Retina (tissue), 1 donor: ENCODE measurements at places on chromosomes 5 and 9.

GRCh38 chr5:96051401-96051830 lies 89.8 kb upstream of the ELL2 start:
- DNase-seq = no peak

DNA sequence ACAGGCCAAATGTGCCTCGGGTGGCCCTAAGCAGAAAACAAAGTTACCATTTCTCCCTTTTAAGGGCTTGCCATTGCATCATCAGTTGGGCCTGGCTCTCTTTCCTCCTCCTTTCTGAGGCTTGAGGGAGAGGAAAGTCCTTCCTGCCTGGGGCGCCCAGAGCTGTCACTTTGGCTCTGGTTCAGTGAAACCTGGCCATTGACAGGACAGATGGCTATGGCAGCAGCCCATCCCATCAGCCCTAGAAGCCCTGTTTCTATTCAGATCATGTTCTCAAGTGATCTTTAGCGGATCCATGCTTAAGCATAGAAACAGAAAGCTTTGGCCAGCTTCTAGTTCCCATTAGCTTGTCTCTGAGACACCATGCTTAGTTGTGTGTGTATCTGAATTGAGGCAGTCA lies 293.4 kb downstream of the YTHDC2 start:
- peak; percentile 70 for DNase-seq

- DNase-seq = no peak
Measured at GRCh38 chr9:125391704-125392103, 130.1 kb downstream of the GAPVD1 start.

- DNase-seq = no peak
Measured at GRCh38 chr9:118618084-118618483, 751.2 kb downstream of the BRINP1 start.

DNA sequence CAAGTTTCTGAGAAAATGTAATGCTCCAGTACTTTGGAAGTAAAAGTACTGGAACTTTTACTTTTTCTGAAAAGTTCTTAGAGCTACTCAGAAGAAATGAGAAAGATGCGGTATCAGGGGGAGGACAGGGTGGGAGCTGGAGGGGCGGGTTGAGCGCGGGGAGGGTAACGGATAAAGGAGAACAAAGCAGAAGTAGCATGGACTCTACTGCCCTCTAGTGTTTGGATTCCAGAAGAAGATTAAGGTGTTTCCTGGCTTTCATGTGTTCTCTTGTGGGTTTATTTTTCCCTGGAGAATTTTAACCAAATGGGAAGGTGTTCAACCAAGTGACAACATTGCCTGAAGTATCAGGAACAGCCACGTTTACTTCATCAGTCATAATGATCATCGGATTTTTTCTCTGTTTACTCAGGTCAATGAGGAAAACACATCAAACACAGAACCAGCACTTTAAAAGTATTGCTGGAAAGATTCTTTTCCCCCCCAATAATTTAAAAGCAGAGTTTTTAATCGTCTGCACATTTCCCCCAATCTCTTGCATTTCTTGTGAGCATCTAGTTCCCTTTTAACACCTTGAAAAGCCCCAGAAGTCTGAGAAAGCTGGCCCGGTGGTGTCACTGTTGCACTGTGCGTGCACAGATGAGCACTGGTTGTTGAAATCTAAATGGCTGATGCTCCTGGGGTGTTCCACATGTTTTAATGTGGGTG lies 190.6 kb downstream of the MPDZ start:
- DNase-seq = peak; percentile 62

- DNase-seq = peak; percentile 37
Measured at GRCh38 chr5:139182528-139183296, 15.5 kb downstream of the SIL1 start.

GRCh38 chr9:92295240-92295790 lies 1.8 kb upstream of the IARS1 start:
- DNase-seq = no peak

DNA sequence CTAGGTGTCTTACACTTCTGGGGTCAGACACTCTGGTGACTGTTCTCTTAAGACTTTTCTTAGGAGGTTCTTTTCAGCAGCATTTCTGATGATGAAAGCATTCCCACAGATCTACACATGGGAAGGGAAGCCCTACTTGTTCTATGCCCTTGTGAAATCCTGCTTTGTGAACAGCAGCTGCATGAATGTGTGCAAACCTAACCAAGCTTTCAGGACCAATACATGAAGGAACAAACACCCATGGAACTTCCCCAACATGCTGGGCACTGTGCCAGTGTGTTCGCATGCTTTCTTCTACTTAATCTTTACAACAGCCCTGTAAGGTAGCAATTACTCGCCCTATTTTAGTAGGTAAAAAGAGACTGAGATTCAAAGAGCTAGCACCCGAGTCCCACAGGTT lies 439.9 kb upstream of the KLF4 start:
- no peak for DNase-seq

DNA sequence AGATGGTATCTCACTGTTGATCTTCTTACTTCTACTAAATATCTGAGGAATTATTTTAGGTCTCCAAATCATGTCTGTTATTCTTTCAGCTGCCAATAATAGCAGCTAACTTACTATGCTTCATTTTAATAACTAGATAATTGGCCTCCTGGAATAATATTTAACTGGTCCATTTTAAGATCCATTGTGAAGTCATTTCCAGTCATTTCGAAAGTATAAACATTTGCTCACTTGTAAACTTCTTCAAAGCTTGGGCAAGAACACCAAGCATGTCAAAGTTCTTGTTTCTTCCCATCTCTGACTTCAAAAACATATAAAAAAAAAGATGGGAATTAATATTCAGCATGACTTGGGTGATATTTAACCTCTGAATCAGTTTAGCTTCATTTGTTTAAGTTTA lies 61.4 kb upstream of the MRPS30 start:
- no peak for DNase-seq

GRCh38 chr9:21317956-21318923 lies 13.1 kb upstream of the IFNA5 start:
- peak; percentile 54 for DNase-seq

DNA sequence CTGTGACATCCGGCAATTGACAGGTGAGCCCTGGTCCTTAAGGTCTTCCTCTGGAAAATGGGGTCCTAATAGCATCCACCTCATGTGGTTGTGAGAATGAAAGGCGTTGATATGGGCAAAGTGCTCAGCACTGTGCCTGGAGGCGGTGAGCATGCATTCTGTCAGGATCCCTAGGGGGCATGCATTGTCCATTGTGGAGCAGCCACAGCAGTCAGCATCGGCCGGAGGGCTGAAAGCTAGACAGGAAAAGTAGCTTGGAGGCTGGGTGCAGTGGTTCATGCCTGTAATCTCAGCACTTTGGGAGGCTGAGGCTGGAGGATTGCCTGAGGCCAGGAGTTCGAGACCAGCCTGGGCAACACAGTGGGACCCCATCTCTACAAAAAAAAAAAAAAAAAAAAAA lies 122.2 kb downstream of the LHX2 start:
- peak; percentile 29 for DNase-seq

DNA sequence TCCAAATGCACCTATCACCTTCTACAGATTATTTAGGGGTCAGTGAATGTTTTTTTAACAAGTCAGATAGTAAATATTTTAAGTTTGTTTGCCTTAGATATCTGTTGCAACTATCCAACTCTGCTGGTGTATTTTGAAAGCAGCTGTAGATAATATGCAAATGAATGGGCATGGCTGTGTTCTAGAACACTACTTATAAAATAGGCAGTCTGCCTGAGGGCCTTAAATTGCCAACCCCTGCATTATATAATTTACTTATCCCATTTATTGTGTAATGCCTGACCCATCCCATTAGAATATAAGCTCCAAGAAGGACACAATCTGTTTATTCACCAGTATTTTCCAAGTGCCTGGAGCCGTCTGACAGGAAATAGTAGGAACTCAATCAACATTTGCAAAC lies 149.0 kb downstream of the TTC39B start:
- no peak for DNase-seq

DNA sequence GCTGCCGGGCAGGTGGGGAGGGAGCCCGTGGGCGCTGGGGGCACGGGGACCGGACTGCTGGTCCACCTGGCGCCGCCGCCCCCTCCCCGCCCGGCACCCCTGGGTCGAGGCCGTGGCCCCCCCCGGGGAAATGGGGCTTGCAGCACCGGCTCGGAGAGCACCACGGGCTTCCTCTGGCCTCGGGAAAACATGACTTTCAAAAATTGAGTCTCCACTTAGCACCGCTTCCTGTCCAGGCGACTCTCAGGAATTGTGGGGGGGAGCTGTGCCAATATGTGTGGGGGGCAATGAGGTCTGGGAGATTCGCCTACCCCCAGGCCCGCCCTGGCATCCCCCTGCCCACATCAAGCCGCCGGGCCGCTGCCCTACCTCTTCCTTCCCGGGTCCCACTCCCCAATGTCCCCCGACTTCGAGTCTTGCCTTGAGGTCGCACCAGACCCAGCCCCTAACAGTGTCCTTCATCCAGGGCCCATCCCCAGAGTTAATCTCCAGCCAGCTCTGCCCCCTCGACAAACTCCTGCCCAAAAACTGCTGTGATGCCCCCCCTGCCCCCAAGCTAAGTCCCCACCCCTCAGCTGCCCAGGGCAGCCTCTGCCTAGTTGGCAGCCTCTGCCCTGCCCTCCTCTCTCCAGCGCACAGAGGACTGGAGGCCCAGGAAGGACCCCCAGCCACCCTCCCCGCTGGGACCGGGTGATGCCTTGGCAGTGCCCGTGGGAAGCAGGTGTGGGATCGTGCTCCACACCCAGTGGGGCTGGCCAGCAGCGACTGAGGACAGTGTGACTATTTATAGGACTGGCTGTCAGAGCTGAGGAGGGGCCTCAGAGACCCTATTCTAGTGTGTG lies 3.9 kb downstream of the EGFL7 start:
- no peak for DNase-seq

GRCh38 chr9:108913391-108913790 lies 20.5 kb downstream of the ELP1 start:
- no peak for DNase-seq

DNA sequence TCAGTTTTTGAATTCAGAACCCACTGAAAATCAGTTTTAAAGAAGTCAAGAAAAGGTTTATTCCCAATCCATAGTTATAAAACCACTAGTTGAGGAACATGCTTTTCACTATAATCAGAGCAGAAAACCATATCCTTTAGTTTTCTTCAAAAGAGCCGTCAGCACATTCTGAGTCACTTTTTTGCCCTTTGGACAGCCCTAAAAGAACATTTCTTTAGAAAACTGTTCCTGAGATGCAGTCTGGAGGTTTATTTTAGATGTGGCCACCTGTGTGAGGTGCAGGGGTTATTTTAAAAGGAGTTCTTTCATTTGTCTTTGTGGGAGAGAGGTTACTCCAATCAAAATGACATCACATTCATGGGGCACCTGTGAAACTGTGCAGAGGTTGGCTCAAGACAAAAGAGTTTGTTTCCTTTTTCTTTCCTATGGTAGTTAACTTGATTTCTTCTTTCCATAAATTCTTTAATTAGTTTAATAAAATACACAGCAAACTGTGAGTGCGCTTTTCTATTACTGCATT lies 221.6 kb upstream of the RPS23 start:
- DNase-seq = no peak

- no peak for DNase-seq
Measured at GRCh38 chr5:35826056-35826455, 30.6 kb upstream of the IL7R start.

GRCh38 chr9:103617046-103617445 lies 477.1 kb upstream of the SMC2 start:
- no peak for DNase-seq

DNA sequence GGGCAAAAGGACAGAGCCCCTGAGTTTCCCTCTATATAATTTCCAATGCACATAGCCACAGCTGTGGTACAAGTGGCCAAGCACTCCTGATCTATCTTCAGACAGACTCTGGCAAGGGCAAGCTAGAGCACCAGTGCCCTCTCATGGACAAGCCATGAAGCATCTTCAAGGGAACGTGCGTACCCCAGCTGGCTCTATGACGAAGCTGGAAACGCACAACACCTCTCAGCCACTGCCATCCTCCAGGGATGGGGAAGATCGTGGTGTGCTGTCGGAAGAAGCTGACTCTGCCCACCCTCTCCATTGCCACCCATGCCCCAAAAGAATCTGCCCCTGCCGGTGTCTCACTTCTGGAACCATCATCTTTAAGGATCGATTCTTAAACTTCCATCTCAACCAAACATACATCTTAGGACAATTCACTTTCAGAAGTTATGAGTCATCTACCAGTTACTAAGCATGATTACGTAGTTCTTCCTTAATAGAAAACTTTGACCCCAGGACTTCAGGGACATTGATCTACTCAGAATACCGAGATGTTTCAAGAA lies 482.9 kb downstream of the AGTPBP1 start:
- peak; percentile 68 for DNase-seq

DNA sequence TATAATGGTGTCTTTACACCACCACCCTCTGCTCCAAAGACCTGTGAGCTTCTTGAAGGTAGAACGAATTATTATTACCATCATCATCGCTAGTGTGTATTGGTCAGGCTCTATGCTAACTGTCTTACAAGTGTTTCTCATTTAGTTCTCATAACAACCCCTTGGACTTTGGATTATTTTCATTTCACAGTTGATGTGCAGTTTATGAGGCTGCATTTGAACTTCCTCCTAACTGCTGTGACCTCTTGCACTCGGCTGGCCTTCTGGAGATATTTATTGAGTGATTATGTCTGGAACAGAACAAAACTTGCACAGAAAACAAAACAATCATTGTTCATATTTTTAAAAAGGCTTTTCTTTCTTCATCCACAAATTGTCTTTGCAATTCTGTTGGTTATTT lies 306.3 kb upstream of the SGCD start:
- DNase-seq = no peak
